ENCODE measurements at places on chromosomes 3 and 15.

DNA sequence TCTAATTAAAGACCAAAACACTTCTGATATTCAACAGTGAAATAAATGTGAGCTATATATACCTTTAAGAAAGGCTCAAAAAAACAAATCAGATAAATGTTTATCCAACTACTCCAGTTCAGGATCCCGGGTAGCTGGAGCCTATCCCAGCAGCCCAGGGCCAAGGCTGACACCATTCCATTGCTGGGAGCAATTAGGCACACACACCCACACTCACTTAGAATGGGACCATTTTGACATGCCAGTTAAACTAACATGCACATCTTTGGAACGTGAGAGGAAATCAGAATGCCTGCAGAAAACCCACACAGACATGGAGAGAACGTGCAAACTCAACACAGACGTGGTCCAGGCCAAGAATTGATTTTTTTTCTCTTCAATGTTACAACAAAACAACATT is 30.0 kb upstream of the PLSCR4 start:
- peak; percentile 35 for DNase-seq

DNA sequence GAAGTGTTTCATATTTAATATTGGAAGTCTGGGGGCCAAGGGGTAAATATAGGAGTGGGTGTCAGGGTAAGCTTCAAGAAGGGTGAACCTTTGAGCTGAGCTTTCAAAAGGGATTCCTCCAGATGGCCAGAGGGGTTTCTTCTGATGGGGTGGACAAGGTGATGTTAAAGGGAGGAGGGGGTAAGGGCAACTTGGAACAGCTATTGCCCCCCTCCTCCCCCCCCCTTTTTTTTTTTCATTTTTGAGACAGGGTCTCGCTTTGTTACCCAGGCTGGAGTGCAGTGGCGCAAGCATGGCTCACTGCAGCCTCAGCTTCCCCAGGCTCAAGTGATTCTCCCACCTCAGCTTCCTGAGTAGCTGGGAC is 2.1 kb upstream of the TTLL3 start:
- no peak for DNase-seq

DNA sequence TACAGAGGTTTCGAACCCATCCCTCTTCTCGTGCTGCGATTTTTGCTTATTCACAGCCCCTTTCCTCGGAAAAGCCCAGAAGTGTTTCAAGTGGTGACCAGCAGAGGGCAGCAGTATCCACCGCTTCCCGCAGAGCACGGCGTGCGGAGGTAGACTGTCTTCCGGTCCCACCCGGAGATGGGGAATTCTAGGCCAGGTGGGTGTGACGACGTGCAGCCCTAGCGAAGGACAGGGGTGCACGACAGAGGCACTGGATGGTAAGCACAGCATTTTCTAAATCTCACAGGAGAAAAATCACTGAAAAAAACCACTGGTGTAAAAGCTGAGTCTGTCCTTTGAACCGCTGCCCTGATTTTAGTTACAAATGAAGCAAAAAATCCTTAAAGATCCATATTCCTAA is 7.4 kb upstream of the PSMD6 start:
- peak; percentile 83 for DNase-seq

GRCh38 chr3:156311431-156311830 is 191.1 kb downstream of the KCNAB1 start:
- no peak for DNase-seq

DNA sequence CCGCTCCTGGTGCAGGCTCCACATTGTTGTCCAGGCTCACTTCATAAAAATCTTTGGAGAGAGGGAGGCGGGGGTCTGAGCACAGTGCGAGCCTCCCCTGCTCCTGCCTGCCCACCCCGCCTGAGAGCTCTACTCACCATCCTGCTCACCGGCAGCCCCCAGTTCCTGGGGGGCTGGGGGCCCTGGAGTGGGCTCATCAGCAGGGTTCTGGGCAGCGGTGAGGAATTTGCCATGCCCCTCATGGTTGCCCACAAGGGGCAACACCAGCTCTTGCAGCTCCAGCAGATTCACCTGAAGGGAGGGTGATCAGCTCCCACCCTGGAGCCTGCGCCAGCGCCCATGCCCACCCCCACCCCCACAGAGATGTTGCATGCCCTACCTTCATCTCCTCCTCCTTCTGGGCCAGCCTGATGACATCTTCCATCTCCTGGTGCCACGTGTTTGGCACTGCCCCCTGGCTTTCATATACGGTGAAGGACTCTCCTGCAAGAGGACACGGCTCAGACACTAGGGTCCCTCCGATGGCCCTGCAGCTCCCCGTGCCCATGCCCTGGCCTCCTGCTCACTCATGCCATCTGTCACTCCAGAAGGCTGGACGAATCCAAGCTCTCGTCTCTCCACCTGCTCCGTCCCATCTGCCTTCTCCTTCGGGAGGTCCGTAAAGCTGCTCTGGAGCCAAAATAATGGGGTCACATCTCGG is 162.1 kb downstream of the TBC1D2B start:
- DNase-seq: peak; percentile 20

DNA sequence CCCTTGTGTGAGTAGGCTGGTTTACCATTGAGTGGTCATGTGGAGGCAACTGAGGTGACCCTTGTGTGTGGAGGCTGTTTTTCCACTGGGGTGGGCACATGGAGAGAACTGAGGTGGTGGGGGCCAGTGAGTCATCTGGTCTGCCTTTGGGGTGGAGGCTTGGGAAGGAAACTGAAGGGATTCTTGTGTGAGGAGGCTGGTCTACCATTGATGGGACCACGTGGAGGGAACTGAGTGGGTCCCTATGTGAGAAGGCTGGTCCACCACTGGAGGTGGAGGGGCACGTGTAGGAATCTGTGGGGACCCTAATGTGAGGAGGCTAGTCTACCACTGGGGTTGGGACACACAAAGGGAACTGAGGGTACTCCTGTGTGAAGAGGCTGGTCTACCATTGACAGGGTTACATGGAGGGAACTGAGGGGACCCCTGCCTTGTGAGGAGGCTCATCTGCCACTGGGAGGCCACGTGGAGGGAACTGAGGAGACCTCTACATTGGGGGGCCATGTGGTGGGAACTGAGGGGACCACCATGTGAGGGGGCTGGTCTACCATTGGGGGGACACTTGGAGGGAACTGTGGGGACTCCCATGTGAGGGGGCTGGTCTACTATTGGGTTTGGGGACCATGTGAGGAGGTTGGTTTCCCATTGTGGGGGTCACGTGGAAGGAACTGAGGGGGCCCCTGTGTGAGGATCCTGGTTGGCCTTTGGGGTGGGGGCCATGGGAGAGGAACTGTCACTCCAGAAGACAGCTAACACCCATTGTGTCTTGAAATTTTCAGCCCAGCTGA is 164.5 kb downstream of the WNT7A start:
- DNase-seq: no peak

- DNase-seq: peak; percentile 79
Observed at GRCh38 chr15:42056934-42057798, 36.3 kb upstream of the PLA2G4E start.

DNA sequence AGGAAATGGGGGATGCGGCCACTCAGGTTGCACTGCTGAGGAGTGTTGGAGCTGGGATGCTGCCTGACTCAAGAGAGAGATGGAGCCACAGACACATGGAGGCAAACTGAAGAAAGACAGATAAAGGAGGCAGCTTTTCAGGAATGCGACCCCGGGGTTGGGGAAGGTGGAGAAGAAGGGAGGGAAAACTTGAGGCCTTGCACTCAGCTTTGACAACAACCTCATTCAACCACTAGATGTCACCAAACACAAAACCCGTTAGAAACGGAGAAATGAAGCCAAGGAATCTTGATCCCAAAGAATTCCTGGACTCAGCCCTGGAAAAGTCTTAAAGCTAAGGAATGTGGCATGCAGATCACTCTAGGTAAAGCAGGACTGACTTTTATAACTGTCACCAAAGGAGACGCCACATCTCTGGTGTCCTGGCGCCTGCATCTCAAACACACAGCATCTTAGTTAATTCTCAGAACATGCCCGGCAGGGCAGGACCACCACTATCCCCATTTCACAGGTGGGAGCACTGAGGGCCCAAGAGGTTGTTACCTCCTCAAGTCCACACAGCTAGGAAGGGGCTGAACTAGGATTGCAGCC is 59.6 kb upstream of the LMCD1 start:
- peak; percentile 61 for DNase-seq

GRCh38 chr3:180359953-180360279 is 242.0 kb upstream of the TTC14 start:
- DNase-seq: no peak

DNA sequence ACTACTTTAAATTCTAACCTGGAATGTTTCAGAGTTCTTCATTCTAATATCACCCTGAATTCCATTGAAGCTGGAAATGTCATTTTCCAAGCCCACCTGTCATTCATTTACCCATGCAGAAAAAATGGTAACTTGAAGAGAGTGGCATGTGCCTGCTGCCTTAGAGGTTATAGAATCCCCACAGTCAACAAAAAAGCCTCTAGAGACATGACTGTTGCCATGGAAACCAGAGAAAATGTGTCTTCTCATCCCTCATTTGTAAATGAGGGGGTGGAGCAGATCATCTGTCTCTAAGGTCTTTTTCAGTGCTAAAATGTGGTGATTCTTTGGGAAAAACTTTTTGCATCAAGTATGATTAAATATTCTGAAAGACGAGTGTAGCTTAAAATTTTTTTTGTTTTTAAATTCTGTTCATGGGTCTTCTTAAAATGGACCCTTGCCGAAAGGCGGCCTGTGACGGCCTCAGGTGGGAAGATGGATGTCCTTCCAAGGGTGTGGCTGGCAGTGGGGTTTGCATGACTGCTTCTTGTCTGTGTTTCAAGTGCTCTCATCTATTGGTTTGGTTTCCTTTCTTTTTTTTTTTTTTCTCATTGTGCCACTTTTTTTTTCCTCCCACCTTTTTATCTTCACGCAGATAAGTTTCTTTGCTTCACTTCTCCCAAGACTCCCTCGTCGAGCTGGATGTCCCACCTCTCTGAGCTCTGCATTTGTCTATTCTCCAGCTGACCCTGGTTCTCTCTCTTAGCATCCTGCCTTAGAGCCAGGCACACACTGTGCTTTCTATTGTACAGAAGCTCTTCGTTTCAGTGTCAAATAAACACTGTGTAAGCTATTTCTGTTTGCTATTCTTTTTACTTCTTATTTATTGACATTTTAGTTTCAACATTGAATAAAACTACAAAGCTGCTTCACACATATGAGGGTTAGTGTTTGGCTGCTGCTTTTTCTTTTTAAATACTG is 23.0 kb downstream of the TPM1 start:
- DNase-seq: no peak

- no peak for DNase-seq
Observed at GRCh38 chr15:74786551-74787165, 4.8 kb downstream of the CSK start.

DNA sequence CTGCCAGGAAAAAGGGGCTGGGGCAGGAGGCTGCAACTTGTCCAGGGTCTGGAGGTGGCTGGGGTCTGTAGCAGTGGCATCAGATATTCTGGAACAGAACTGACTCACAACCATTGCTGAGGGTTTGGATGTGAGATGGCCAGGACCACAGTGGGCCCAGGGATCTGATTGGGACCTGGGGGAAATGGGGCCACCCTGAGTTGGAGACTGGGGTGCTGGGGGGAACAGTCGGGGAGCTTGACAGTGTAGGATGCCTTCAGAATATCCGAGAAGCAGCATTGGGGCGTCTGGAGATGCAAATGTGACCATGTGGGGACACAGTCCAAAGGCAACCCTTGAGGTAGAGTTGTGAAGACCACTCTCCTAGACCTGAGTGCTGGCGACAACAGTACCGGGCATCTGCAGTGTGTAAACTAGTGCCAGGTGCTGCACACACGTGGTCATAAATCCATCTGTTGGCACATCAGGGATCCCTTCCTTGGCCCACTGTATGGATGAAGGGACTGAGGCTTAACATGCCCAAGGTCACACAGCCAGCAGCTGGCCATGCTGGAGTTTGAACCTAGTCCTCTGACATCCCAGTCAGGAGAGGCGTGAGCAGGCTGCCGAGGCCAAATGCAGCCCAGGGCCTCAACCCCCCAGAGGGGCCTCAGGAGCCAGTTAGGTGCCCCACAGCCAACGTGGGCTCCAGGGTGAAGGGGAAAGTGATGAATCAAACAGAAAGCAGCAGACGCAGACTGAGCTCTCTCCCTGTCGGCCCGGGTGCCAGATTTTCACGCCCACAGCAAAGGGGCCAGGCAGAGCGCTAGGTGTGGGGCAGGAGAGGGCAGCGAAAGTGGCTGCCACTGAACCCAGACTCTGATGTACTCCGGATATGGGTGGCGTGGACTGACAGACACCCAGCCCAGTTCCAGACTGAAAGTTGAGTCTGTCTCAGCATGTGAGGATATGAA is 18.8 kb downstream of the HEMK1 start:
- no peak for DNase-seq

DNA sequence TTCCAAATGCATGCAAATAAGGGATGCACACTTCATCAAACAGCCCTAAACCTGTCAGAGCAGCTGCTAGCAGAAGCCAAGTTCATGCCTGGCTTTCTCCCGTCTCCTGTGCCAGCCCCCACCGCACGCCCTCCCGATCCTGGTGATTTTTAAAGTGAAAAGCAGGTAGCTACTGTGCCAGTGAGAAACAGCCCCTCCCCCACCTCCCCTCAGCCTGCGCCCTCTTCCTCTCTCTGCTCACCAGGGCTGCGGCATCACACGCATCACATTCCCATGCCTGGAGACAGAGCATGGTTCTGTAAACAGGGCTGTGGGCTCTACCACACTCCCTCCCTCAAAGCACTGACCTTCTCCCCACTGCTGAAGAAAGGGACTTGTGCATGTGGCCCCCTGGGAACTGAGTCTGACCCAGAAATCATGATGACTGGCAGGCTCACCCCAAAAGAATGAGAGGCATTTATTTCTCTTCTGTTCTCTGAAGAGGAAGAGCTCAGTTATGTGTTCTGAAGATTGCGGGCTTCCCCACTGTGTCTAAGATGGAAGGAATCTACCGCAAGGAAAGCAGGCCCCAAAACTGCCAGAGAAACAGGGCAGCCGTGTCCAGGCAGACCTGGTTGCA is 14.5 kb upstream of the SLC6A1 start:
- DNase-seq: no peak

GRCh38 chr15:36400936-36401585 is 178.4 kb upstream of the CDIN1 start:
- no peak for DNase-seq

- no peak for DNase-seq
Observed at GRCh38 chr3:197224034-197224444, 74.4 kb downstream of the DLG1 start.

GRCh38 chr15:69861331-69862171 is 236.2 kb downstream of the TLE3 start:
- DNase-seq: no peak

GRCh38 chr15:101461097-101461496 is 28.4 kb downstream of the PCSK6 start:
- no peak for DNase-seq

GRCh38 chr3:124818398-124819091 is 68.6 kb downstream of the ITGB5 start:
- DNase-seq: no peak

GRCh38 chr15:96200357-96200967 is 130.0 kb upstream of the NR2F2 start:
- DNase-seq: no peak
